Urinary bladder (tissue), 4 donors: ENCODE measurements at places on chromosomes 1 and 21. TPM values are rescaled to one million over a fixed set of nuclear protein-coding genes. Genes with fewer than 3 reads are reported as not detected.

UQCRH gene
- polyA plus RNA-seq, result 389 TPM

KRTAP7-1 gene
- not detected for polyA plus RNA-seq

SLC1A7 gene
- polyA plus RNA-seq, result 0.29 TPM

FCRL4 gene
- polyA plus RNA-seq, result not detected

TMEM222 gene
- 58.4 TPM for polyA plus RNA-seq

FCMR gene
- polyA plus RNA-seq, result 6.1 TPM

PIK3CD gene
- 5.5 TPM for polyA plus RNA-seq

ST6GALNAC3 gene
- polyA plus RNA-seq, result 5.1 TPM

NKAIN1 gene
- polyA plus RNA-seq, result 0.23 TPM

ZYG11A gene
- polyA plus RNA-seq, result 0.13 TPM

GUCA2B gene
- not detected for polyA plus RNA-seq
